Hematopoietic multipotent progenitor cell treated with erythropoietin and hydrocortisone succinate and interleukin-3 and kit ligand, for 6 days (in vitro differentiated cells): ENCODE measurements at places on chromosomes 7 and 10.

GRCh38 chr7:1071731-1072254, 16.1 kb upstream of the GPER1 start:
- DNase-seq = no peak

DNA sequence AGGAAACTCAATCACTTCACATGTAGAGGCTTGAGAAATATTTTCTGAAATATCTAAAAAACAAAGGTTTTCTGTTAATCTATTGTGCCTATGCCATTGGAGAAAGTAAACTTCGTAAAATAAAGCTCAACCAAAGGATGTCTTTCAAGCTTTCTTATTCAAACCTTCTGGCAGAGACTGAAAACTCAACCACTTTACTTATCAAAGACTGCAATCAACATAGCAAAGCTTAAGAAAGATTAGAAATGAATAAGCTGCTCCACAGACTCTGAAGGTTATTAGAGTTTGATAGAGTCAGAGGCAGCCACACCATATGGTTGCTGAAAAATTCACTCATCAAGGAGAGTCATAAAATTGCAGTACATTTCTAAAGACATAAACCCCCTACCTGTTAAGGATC, 245.8 kb upstream of the MEOX2 start:
- DNase-seq = no peak

DNA sequence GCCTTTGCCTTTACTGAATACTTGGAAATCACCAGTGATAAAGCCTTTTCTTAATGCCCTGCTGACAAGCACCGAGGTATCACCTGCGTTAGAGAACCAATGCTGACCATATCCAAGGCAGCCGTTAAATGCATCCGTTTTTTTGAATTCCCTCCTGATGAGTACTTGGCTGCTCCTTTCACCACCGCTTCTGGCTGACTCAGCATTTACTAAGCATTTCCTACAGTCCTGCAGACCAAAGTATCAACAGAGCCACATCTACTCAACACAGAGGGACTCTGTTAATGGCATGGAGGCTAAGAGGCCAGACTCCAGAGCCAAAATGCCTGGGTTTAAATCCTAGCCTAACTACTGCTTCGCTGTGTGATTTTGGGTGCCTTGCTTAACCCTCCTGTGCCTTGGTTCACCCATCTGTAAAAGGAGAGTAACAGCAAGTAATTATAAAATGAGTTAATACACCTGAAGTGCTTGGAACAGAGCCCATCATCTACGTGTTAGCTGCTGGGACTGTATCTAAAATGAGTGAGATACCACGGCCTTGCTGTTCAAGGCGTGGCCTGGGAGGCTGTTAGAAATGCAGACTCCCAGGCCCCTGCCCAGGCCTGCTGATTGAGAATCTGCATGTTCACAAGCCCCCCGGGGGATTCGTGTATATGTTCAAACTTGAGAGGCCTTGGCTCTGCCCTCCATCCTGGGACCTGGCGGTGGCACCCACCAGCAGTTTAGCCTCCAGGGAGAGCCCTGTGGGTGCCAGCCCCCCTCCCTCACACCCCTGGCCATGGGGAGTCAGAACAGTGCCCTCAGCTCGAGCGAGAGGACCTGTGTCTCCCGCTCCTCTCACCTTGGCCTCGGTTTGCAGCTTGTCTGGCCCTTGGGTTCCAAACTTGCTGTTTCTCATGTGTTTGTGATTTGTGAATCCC, 30.8 kb upstream of the EFCAB10 start:
- no peak for DNase-seq

GRCh38 chr10:35089611-35090161, 455 bp downstream of the CUL2 start:
- DNase-seq = peak; percentile 59

DNA sequence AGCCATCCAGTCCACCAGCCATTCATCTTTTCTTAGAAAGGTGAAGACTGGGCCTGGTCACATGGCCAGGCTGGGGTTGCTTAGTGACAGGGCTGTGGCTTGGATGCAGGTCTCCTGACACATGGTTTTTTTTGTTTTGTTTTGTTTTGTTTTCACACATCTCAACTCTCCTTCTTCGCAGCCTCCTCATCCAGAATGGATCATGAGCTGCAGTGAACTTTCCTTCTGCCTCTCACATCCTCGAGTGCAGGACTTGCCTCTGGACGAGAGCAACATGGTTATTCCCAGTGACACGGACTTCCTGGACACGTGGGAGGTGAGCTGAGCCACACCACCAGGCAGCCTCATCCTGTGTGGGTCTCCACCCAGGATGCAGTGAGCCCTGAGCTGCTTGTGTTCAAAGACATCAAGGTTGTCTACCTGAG, 9.5 kb downstream of the AKR1E2 start:
- no peak for DNase-seq
